Hepatocyte (in vitro differentiated cells): ENCODE measurements at places on chromosomes 2 and 18. TPM values are rescaled to one million over a fixed set of nuclear protein-coding genes. Genes with fewer than 3 reads are reported as not detected.

DNA sequence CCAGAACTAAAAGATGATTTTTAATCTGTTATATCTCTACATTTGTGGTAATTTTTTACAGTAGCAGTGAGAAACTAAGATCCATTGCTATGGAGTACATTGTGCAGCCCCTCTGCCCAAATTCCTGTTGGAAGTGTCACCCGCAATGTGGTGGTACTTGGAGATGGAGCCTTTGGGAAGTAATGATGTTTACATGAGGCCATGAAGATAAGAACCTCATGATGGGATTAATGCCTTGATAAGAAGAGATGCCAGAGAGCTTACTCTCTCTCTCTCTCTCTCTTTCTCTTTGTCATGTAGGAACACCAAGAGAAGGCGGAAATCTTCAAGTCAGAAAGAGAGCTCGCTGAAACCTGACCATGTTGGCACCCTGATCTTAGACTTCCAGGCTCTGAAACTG is 535.4 kb downstream of the PID1 start:
- DNase-seq = no peak

- DNase-seq = peak; percentile 71
These were observed 318.7 kb downstream of the PDE11A start for GRCh38 chr2:177753682-177754491.

DNA sequence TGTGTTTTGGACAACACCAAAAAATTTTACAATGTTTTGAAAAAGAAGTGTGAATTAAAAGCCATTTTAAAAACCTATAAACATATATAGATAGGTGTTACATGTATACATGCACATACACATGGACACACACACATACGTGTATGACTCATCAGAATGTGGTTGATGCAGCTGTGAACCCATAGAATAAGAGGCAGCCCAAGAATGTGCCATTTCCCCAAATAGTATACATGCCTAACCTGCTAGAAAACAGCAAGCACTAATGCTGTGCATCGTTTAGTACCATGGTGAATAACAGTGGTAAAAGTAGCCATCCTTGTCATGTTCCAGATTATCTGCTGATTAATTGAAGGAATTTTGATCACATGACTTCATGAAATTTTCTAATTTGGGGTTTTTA is 149.0 kb downstream of the DSEL start:
- no peak for DNase-seq

- no peak for DNase-seq
These were observed 112.9 kb upstream of the TRIB2 start for GRCh38 chr2:12603781-12604295.

DNA sequence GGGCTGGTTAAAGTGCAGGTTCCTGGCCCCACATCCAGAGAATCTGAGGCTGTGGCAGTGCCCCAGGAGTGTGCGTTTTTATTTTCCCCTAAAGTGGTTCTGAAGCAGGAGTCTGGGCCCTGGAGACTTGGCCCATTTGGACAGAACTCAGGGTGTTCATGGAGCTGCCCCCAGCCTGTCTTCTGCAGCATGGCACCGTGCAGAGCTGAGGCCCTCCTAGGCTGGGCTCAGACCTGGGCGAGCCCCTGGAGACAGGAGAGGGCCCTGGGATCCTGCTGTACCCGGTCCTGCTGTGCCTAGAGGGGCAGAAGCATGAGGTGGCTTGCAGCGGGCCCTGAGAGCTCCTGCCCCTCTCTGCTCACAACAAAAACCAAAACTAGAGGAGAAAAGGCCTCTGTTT is 58.8 kb upstream of the B3GNT7 start:
- no peak for DNase-seq

DNA sequence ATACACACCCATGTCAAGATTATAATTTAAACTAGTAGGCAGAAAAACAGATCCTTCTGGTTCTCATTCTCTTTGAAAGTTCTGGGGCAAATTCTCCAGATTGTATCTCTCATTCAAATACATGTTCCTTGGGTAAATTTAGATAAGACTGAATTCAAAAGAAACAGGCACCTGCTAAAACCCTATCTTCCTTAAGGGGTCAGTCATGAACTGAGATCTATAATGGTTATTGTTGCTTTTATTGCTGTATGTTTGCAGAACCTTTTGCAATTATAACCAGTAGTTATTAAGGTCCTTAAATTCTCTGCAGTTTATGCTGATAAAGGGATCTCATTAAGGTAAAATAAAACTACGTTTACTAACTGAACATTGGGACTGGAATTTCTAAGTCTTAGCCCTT is 83.5 kb downstream of the MYO5B start:
- no peak for DNase-seq

DNA sequence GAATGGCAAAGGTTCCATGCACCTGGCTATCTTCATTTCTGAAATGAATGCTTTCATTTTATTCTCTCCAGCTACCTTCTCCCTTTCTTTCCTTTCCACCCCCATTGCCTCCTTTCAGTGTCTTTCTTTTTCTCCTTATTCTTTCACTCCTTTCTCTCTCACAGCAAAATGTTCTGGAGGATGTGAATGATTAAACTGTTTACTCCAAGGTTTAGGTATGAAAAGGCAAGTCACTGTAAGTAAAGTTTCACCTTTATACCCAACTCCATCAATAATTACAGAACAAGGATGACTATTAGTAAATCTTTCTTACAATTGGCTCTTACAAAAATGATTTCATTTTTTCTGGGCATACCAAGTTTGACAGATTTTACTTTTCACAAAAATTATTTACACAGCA is 4.3 kb downstream of the PAX8 start:
- no peak for DNase-seq

Gene CENPA
- total RNA-seq = 1.7 and 3.1 TPM in 2 replicates
